ENCODE measurements at places on chromosomes 2 and 18. TPM values are rescaled to one million over a fixed set of nuclear protein-coding genes. Genes with fewer than 3 reads are reported as not detected.

ANKMY1 gene
- 15.8 TPM for total RNA-seq

CNTNAP5 gene
- not detected for total RNA-seq

WNT10A gene
- 2.4 TPM for total RNA-seq

DCDC2C gene
- total RNA-seq: not detected

SP100 gene
- 26.6 TPM for total RNA-seq

ITGB6 gene
- total RNA-seq: 21.1 TPM

ODC1 gene
- 715 TPM for total RNA-seq

DSG3 gene
- total RNA-seq: 688 TPM

ST8SIA5 gene
- not detected for total RNA-seq

ALPP gene
- not detected for total RNA-seq

DPYSL5 gene
- not detected for total RNA-seq

SPP2 gene
- total RNA-seq: not detected

C2orf66 gene
- total RNA-seq: under 0.01 TPM

NGEF gene
- 6.1 TPM for total RNA-seq

NOTO gene
- total RNA-seq: not detected

TUBA3E gene
- not detected for total RNA-seq

SGO2 gene
- total RNA-seq: 0.79 TPM

RAB27B gene
- 65.5 TPM for total RNA-seq

TNFAIP6 gene
- 2.6 TPM for total RNA-seq

VAMP8 gene
- total RNA-seq: 41.3 TPM

ENOSF1 gene
- 25.5 TPM for total RNA-seq

UPP2 gene
- total RNA-seq: not detected

MC2R gene
- not detected for total RNA-seq

CXCR1 gene
- not detected for total RNA-seq

PSMA8 gene
- not detected for total RNA-seq

VWC2L gene
- not detected for total RNA-seq

IL37 gene
- total RNA-seq: not detected

NHEJ1 gene
- total RNA-seq: 22.1 TPM

TMEM169 gene
- 0.51 TPM for total RNA-seq

UGT1A6 gene
- 43.0 TPM for total RNA-seq

CYP27C1 gene
- 0.26 TPM for total RNA-seq

TPRKB gene
- 21.1 TPM for total RNA-seq

ING5 gene
- total RNA-seq: 19.7 TPM

SULT1C3 gene
- not detected for total RNA-seq

ITM2C gene
- 14.8 TPM for total RNA-seq

TMEM163 gene
- not detected for total RNA-seq

ACMSD gene
- total RNA-seq: not detected

RTP5 gene
- not detected for total RNA-seq

SLC4A5 gene
- total RNA-seq: 0.90 TPM

THSD7B gene
- not detected for total RNA-seq

FAM228A gene
- total RNA-seq: not detected

SLC5A7 gene
- total RNA-seq: not detected

KCNIP3 gene
- total RNA-seq: under 0.01 TPM

HTR2B gene
- total RNA-seq: 0.13 TPM

FSHR gene
- not detected for total RNA-seq

EVX2 gene
- total RNA-seq: not detected

UGT1A9 gene
- not detected for total RNA-seq

LYG2 gene
- total RNA-seq: not detected

CCDC68 gene
- 4.2 TPM for total RNA-seq

CLIP4 gene
- 102 TPM for total RNA-seq

TBR1 gene
- under 0.01 TPM for total RNA-seq

GCA gene
- 8.7 TPM for total RNA-seq

FAM124B gene
- total RNA-seq: not detected

SOS1 gene
- 8.2 TPM for total RNA-seq

Measured in bronchial epithelial cell (primary cell).